ENCODE measurements at places on chromosomes 11 and 22.
A peak's percentile ranks its signal among the peaks of the same experiment; 100 is the strongest.

DNA sequence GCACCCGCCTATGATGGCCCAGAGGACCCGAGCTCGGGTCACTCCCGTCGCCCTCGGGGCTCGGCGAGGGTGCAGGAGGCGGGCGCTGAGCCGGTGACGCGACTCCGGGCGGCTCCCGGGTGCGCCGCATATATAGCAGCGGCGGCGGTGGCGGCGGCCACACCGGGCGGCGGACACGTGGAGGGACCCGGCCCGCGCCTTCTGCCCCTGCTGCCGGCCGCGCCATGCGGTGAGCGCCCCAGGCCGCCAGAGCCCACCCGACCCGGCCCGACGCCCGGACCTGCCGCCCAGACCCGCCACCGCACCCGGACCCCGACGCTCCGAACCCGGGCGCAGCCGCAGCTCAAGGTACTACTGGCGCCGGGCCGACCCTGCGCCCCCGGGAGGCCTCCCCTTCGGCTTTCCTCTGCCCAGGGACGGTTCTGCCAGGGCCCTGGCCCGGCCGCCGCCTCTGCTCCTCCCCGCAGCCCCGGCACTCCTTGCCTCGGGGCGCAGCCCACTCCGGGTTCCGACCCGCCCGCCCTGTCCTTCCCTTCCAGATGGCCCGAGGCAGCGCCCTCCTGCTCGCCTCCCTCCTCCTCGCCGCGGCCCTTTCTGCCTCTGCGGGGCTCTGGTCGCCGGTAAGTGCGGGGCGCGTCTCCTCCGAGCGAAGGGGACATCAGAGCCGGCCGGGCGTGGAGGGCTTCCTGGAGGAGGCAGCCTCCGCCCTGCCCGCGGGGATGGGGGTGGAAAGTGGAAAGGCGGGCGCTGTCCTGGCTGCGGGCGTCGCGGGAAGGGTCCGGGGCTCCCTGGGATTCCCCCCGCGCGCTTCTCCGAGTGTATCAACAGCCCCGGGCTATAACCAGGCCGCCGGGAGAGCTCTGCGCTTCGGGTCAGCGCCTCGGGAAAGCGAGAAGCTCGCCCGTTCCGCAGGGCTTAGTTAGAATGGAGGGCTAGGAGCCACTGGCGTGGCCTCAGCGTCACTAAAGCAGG, at the start of gene GAL:
GAL (plus strand) TSS at position 160 of the 972 bp plus-strand sequence; CDS start at position 540, 380 bp downstream.
- DNase-seq, result no peak

DNA sequence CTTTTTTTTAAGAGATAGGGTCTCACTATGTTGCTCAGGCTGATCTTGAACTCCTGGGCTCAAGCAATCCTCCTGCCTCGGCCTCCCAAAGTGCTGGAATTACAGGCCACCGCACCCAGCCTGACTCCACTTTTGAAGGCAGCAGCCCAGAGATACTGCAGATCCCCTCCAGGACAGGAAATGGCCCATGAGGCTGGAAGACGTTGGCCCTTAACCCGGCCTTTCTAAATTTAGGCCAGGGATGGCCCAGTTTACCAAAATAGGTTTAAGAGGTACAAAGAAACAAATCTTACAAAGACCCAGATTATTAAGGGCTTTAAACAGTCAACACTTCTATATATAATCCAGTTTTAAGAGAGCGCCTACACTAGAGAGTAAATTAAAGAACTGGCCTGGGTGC, 32.2 kb downstream of the CPT1A start:
- no peak for DNase-seq

GRCh38 chr11:88280673-88281316, 56.7 kb downstream of the CTSC start:
- no peak for DNase-seq

- DNase-seq, result peak; percentile 62
These were observed 482.6 kb downstream of the MIAT start for GRCh38 chr22:27139935-27140511.

- DNase-seq, result no peak
These were observed 3.2 kb upstream of the WNT11 start for GRCh38 chr11:76209375-76209972.

Measured in mammary epithelial cell (primary cell).